ENCODE measurements at places on chromosomes 2 and 18. TPM values are rescaled to one million over a fixed set of nuclear protein-coding genes. Genes with fewer than 3 reads are reported as not detected.

Gene CD28
- not detected for total RNA-seq

Gene RETSAT
- total RNA-seq: 47.2 TPM

Gene CPLX4
- total RNA-seq: not detected

Gene SNORC
- total RNA-seq: 4.3 TPM

Gene LIMS2
- total RNA-seq: not detected

- DNase-seq: no peak
- no peaks in the 10 kb centered on the region for H3K4me1 ChIP-seq
- no peak overlapping the region for H3K4me3 ChIP-seq
- no peaks in the 10 kb centered on the region for H3K36me3 ChIP-seq
- H3K27me3 ChIP-seq: no peaks in the 10 kb centered on the region
Measured at GRCh38 chr2:45814951-45815621, 163.6 kb downstream of the PRKCE start.

DNA sequence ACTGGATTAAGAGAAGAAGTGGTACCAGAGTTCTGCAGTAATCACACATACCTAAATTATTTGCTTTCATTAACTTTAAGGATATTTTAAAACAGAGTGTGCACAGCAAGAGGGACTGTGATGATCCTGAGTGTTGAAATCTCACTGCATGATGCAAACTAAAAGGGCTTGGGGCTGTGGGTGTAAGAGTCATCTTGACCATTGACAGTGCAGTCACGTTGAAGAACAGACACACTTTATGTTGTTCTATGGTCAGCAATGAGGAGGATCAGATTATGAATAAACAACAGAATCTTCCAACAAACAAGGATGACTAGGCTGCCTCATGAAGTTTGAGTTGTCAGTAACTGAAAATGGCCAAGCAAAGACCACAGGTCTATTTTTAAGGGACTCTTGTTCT is 87.2 kb upstream of the GALNT5 start:
- H3K27me3 ChIP-seq: no peaks in the 10 kb centered on the region
- no peak for DNase-seq
- H3K4me3 ChIP-seq: no peak overlapping the region
- no peaks in the 10 kb centered on the region for H3K36me3 ChIP-seq

DNA sequence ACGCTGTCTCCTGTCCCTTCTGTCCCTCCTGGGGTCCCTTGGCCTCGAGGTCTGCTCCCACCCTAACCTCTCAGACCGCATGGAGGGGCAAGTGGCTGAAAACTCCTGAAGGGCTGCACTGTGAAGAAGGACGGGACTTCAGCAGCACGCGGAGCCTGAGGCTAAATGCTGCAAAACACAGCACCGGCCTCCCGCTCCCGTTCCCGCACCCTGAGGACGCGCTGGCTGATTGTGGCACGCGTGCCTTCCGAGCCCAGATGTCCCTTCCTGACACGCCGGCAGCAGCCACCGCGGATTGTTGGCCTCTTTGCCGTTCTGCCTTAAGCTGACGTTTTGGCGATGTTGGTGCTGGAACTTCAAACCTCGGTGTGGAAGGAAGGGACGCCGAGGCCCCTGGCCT is 125.9 kb upstream of the CTDP1 start:
- DNase-seq: no peak
- no peaks in the 10 kb centered on the region for H3K27me3 ChIP-seq
- no peaks in the 10 kb centered on the region for H3K36me3 ChIP-seq
- no peak overlapping the region for H3K27ac ChIP-seq

DNA sequence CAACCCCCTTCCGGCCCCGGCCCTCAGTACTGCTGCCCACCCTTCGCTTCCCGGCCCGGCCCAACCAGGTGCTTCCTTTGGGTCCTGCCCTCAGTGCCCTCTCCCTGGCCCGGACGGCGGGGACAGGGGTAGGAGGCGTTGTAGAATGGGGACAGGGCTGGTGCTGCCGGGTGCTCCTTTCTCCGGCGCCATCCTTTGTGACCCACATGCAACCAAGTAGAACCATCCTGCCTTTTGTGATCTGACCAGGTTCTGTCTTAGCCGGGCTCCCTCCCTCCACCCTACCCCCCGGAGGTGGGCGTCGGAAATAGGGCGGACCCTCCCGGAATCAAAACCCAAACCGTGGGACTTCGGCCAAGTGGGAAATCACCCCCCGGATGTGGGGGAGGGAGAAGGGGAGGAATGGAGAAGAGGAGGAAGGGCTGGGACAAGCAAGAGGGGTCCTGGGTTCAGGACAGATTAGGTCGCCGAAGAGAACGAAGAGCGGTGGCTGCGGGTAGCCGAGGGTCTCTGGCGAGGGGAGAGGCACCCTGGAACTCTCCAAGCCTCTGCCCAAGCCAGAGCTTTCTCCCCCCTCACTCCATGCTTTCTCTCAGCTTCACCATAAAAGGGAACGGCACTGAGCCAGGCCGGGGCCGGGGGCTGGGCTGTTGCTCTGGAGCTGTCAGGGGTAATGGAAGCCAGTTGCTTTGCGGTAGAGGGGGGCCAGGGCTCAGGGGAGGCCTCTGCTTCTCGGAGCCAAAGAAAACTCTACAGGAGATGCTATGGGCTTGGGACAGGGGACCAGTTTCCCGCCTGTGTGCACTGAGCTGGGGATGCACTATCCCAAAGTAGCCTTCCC is 756 bp upstream of the OST4 start:
- H3K27ac ChIP-seq: no peak overlapping the region
- peak overlapping the region; percentile 85 for H3K4me3 ChIP-seq
- H3K4me1 ChIP-seq: peaks cover 20% of the 10 kb centered on the region
- no peak for DNase-seq
- peaks cover 40% of the 10 kb centered on the region for H3K27me3 ChIP-seq

- H3K4me1 ChIP-seq: no peaks in the 10 kb centered on the region
- H3K27ac ChIP-seq: no peak overlapping the region
- no peak for DNase-seq
Measured at GRCh38 chr18:44744161-44745121, 63.8 kb downstream of the SETBP1 start.

DNA sequence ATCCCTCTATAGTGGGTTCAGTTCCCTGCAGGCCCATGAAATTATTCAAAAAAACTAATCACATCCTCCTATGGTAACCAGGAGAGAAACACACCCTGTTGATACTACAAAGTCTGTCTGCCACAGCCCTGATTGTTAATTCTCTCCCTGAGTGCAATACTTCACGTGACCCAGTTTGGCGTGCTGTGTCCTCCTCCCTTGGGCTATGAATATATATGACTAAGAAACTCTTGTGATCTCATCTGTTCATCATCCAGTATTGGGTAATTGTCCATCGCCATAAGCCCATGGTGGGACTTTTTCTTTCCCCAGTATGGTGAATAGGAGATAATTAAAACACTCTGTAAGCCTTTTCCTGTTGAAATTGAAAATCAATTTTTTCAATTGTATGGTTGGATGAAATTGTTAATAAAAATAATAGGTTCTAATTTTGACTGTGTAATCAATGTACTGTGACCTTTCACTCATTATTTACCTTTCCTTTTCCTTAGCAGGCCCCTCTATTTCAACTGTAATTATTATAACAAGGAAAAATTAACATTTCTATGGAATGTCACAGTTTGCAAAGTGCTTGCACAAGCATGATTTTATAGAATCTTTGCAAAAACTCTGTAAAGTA is 1822.6 kb downstream of the SUCLG1 start:
- DNase-seq: no peak
- no peaks in the 10 kb centered on the region for H3K27me3 ChIP-seq
- no peak overlapping the region for H3K4me3 ChIP-seq

DNA sequence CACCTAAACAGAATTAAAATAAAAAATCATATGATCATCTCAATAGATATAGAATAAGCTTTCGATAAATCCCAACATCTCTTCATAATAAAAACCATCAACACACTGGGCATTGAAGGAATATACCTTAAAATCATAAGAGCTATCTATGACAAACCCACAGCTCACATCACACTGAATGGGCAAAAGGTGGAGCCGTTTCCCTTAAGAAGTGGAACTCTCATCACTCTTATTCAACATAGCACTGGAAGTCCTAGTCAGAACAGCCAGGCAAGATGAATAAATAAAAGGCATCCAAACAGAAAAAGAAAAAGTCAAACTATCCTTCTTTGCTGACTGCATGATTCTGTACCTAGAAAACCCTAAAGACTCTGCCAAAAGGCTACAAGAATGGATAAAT is 510.3 kb downstream of the ZNF804A start:
- H3K36me3 ChIP-seq: no peaks in the 10 kb centered on the region
- H3K27me3 ChIP-seq: no peaks in the 10 kb centered on the region
- H3K4me1 ChIP-seq: no peaks in the 10 kb centered on the region
- no peak overlapping the region for H3K27ac ChIP-seq
- H3K4me3 ChIP-seq: no peak overlapping the region
- DNase-seq: no peak

DNA sequence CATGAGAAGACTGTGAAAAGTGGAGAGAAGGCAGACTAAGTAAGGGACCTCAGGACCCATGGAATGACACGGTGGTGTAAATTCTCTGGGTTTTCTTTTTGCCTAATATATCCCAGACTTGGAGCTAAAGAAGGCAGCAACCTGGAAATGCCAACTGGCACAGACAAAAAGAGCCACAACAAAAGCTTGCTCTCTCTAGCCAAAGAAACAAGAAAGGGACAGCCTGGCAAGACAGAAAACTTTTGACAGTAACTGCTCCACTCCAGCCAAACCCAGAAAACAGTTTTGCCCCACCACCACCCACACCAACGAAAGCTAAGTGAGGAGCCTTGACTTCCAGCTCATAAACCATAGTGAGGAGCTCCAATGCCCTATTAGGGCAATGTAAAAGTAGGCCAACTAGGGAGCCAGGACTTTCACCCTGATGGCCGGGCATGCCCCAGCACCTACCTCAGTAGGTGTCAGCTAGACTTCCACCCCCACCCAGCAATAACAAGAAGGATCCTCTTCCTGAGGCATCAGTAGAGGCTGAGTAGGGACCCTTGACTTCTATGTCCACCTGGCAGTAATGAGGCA is 35.5 kb downstream of the PELI1 start:
- H3K4me1 ChIP-seq: peaks cover 67% of the 10 kb centered on the region
- H3K4me3 ChIP-seq: no peak overlapping the region
- no peaks in the 10 kb centered on the region for H3K27me3 ChIP-seq
- H3K27ac ChIP-seq: peak overlapping the region; percentile 25
- no peak for DNase-seq

DNA sequence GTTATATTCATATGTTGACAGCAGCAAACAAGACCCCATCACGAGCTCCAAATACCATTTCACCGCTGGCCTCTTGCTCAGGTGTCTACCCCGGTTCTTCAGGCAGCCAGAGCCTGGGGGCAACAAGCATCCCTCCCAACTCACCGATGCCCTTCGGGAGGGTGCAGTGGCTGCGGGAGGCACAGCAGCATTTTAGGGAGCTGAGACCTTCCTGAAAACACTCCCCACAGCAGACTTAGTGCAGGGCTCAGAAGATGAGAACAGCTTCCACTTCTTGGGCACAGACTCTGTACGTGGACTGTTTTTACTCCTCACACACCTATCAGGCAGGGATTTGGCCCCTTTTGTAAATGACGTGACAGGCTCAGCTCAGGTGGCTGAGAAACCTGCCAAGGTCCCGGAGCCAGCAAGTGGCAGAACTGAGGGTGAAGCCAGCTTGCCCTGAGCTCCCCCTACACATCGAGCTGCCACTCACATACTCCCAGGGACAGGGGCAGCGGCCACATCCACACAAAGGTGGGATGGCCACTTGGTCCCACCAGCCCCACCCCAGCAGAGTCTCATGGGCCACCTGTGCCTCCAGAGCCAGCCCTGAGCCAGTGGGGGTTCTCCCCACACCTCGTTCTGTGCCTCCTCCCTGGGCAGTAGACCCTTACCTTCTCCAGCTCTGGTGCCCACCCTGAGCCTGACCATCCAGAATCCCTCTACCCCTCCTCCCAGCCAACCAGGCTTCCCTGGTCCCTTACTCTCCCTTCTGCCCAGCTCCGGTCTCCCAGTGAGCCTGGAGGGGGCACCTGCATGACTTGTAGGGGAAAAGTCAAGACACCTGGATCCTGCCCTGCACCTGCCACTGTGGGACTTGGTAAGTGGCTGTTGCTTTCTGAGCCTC is 28.5 kb downstream of the CYP27C1 start:
- H3K27me3 ChIP-seq: peaks cover 56% of the 10 kb centered on the region
- H3K4me3 ChIP-seq: no peak overlapping the region
- H3K27ac ChIP-seq: no peak overlapping the region
- H3K4me1 ChIP-seq: no peaks in the 10 kb centered on the region

GRCh38 chr2:97742381-97742847 is 29.0 kb downstream of the ZAP70 start:
- no peak for DNase-seq
- H3K36me3 ChIP-seq: no peaks in the 10 kb centered on the region
- H3K27me3 ChIP-seq: peaks cover 17% of the 10 kb centered on the region
- H3K4me3 ChIP-seq: no peak overlapping the region

DNA sequence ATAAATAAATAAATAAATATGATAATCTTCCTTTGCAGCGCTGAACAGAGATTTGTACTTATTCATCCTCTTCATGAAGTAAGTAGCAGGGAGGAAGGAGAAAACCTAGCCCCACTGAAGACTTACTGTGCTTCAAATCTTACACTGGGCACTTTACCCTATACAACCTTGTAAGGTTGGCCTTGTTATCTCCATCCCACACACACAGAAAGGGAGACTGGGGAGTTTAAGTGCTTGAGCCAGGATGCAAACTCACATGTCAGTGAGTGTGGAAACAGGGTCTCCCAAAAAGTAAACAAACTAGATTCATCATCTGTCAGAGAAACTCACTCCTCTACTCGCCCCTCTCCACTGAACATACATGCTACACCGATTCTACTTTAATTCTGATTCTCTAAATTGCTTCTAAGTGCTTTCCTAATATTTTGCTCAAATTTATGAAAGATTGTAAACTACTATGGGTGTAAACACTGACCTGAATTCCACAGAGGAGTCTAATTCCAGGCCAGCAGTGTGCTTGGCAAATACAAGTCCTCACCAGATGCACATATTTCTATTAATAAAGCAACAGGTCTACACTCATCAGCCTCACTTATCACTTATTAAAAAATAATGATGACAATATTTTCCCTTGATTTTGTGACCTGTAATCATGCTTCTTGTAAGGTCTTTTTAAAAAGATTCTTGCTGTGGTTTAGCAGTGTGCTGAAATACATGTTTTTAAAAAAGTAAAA is 155.5 kb downstream of the TCF4 start:
- H3K4me1 ChIP-seq: no peaks in the 10 kb centered on the region
- no peak for DNase-seq
- no peak overlapping the region for H3K4me3 ChIP-seq
- no peaks in the 10 kb centered on the region for H3K36me3 ChIP-seq
- no peaks in the 10 kb centered on the region for H3K27me3 ChIP-seq

GRCh38 chr2:173766537-173767289 is 198.5 kb downstream of the SP3 start:
- no peak overlapping the region for H3K4me3 ChIP-seq
- H3K36me3 ChIP-seq: no peaks in the 10 kb centered on the region
- no peak for DNase-seq
- no peaks in the 10 kb centered on the region for H3K4me1 ChIP-seq
- no peak overlapping the region for H3K27ac ChIP-seq
